SJCRH30 (cell line): ENCODE measurements at places on chromosomes 12 and 14. TPM values are rescaled to one million over a fixed set of nuclear protein-coding genes. Genes with fewer than 3 reads are reported as not detected.

GPHB5 gene
- not detected in 2 replicates for total RNA-seq

DNA sequence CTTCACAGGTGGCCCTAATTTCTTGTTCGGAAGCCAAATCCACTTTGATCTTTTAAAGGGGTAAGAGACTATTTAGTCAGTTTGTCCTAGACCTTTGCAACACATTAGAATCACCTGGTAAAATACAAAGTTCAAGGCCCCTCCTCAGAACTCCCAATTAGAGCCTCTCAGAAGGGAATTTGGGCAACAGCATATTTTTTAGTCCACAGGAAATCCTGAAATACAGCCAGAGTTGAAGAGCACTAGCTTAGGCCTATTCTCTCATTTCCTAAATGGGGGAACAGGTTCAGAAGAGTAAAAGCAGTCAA, 151.3 kb upstream of the FSCB start:
- no peak for DNase-seq
- no peaks in the 10 kb centered on the region for H3K4me1 ChIP-seq
- H3K4me3 ChIP-seq: no peak overlapping the region
- no peaks in the 10 kb centered on the region for H3K27me3 ChIP-seq

INHBC gene
- 0.28 and 0.41 TPM in 2 replicates for total RNA-seq

GRCh38 chr14:39055786-39056474, 47.1 kb downstream of the SEC23A start:
- H3K27me3 ChIP-seq: no peaks in the 10 kb centered on the region
- no peak overlapping the region for H3K27ac ChIP-seq
- H3K4me1 ChIP-seq: no peaks in the 10 kb centered on the region

SDR9C7 gene
- total RNA-seq: not detected in 2 replicates

DNA sequence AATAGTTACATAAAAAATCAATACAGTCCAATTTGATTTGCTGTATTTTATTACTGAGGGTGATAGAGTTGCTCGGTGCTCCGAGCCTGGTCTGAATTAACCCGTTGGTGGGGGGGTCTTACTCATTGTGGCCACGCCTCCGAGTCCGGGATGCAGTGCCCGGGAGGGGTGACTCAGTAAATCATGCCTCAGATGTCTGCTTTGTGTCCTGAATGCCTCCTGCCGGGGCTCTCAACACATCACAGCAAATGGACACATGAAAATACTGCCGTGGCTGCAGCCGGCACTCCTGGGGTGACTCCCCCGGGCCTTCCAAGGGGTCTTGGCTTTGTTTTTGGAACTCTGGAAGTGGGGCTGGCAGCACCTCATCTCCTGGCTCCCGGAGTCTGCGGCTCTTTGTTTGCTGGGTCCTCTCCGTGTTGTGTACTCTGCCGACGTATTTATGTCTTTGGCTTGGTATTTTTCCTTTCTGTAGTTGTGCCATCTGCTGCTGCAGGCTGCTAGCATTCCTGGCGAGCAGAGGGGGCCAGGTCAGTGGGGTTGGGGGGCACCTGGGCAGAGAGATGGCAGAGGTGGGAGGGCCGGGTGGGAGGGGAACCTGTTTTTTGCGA, 129.0 kb downstream of the AACS start:
- no peak overlapping the region for H3K4me3 ChIP-seq
- no peak overlapping the region for H3K27ac ChIP-seq
- H3K27me3 ChIP-seq: no peaks in the 10 kb centered on the region; the same call in 1 of the 2 replicates

- DNase-seq: no peak
- H3K36me3 ChIP-seq: no peaks in the 10 kb centered on the region
- H3K27me3 ChIP-seq: no peaks in the 10 kb centered on the region
- H3K27ac ChIP-seq: no peak overlapping the region
- no peak overlapping the region for H3K4me3 ChIP-seq
Measured at GRCh38 chr12:53166837-53167236, 13.7 kb upstream of the ZNF740 start.

ADCY6 gene
- 16.1 and 18.7 TPM in 2 replicates for total RNA-seq

EEF1AKMT3 gene
- total RNA-seq: 93.5 and 100 TPM in 2 replicates

DNA sequence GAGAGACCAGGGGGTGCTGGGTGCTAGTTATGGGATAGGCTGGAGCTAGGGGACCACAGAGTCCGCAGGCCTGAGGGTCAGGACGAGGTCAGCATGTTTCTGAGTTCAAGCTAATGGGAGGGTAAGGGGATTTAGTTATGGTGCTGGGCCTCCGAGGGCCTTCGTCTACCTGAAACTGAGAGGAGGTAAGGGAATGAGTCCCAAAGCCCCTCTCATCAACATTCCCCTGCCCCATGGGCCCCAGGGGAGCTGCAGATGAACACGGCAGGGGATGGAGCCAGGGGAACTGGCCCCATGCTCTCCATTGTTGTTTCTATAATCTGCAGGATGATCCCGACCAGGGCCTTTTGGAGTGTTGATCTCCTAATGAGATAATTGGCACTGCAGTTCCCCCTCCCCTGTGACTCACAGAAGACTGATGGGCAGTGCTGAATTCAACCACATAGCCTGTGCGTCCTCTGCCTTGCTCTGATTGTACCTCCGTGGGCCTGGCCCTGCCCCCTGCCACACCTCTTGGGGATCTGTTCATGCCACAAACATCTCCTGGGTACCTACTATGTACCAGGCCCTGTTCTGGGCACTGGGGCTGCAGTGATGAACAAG, 21.4 kb downstream of the FAIM2 start:
- DNase-seq: no peak
- H3K27me3 ChIP-seq: peaks cover 16% of the 10 kb centered on the region; the same call in 1 of the 2 replicates
- no peak overlapping the region for H3K4me3 ChIP-seq
- no peaks in the 10 kb centered on the region for H3K36me3 ChIP-seq
- H3K4me1 ChIP-seq: no peaks in the 10 kb centered on the region
- H3K27ac ChIP-seq: no peak overlapping the region

CCDC184 gene
- 5.1 and 5.6 TPM in 2 replicates for total RNA-seq

DNA sequence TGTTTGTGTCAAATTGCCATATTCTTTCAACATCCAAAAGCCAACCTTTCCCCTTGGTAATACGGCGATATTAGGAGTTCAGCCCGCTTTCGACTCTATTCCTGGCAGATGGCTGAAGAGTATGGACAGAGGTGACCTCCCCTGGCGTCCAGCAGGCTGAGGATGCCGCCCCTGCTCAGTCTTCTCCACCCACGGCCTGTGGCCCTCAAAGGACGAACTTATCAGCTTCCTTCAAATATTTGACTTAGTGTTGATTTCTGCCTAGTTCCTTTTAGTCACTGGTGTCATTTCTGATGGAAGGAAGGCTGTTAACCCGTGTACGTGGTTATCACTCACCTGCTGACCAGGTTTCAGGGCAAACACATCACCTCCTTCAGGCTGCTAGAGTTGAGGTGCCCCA, 65.0 kb downstream of the TESC start:
- DNase-seq: no peak
- no peaks in the 10 kb centered on the region for H3K27me3 ChIP-seq
- H3K4me3 ChIP-seq: no peak overlapping the region
- H3K27ac ChIP-seq: no peak overlapping the region

GRCh38 chr12:122208073-122208820, 4.7 kb downstream of the B3GNT4 start:
- H3K27me3 ChIP-seq: no peaks in the 10 kb centered on the region
- no peaks in the 10 kb centered on the region for H3K4me1 ChIP-seq
- H3K27ac ChIP-seq: no peak overlapping the region
- DNase-seq: no peak
- H3K4me3 ChIP-seq: no peak overlapping the region

DNA sequence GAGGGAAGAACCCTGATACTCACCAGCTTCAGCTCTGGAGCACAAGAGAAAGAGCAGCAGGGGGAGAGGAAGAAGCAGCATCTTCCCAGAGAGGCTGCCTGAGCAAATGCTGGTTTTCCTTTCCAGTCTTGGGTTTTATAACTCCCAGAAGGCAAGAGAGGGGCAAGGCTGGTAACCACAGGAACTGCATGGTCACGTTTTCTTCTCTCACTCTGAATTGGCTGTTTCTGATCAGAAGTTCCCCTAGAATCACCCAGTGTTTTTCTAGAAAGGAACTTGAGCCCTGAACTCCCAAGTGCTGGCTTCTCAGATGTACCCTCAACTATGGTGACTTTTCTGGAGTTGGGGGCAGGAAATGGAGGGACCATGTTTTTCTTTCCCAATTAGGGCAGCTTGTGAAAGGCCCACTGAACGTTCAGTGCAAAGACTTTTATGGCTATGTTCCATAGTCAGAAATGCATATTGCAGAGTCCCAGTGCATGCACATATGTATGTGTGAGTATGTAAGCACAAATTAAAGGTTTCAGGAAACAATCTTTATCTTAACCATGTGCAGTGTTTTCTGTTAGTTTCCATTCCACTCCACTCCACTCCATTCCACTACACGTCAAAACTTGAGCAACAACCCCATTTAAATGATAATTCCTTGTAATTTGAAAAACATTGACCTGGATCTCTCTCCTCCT, at the start of gene CMA1:
Gene CMA1, minus strand, starts transcription at position 111 of the 686 bp plus-strand sequence. Its CDS starts 30 bp downstream, at position 81.
- H3K27me3 ChIP-seq: no peaks in the 10 kb centered on the region
- H3K4me1 ChIP-seq: no peaks in the 10 kb centered on the region
- no peak within 1 kb of the TSS for H3K4me3 ChIP-seq
- no peak for DNase-seq
- H3K27ac ChIP-seq: no peak within 1 kb of the TSS
- no peaks in the 10 kb centered on the region for H3K36me3 ChIP-seq

GRCh38 chr12:56031987-56032386, 9.7 kb upstream of the RPS26 start:
- no peak for DNase-seq
- H3K27me3 ChIP-seq: no peaks in the 10 kb centered on the region
- H3K27ac ChIP-seq: no peak overlapping the region
- H3K4me3 ChIP-seq: no peak overlapping the region
- H3K4me1 ChIP-seq: no peaks in the 10 kb centered on the region; the same call in 1 of the 2 replicates

MMP14 gene
- 96.7 and 98.7 TPM in 2 replicates for total RNA-seq

DNA sequence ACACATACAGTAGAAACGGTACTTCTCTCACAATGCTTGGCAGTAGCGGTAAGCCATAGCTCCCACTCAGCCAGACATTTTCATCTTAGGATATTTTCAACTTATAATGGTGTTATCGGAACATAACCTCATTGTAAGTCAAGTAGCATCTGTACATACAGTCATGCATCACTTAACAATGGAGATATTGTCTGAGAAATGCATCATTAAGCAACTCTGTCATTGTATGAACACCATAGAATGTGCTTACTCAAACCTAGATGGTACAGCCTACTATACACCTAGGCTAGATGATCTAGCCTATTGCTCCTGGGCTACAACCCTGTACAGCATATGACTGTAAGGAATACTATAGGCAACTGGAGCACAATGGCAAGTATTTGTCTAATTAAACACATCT, 40.8 kb downstream of the RPS6KA5 start:
- H3K4me1 ChIP-seq: no peaks in the 10 kb centered on the region
- H3K27ac ChIP-seq: no peak overlapping the region
- H3K36me3 ChIP-seq: no peaks in the 10 kb centered on the region

GRCh38 chr12:14249368-14249767, 116.1 kb upstream of the ATF7IP start:
- H3K27ac ChIP-seq: peak overlapping the region; percentile 15; the same call in 1 of the 2 replicates
- no peak overlapping the region for H3K4me3 ChIP-seq
- H3K27me3 ChIP-seq: no peaks in the 10 kb centered on the region
- peaks cover 6% of the 10 kb centered on the region for H3K4me1 ChIP-seq

- no peaks in the 10 kb centered on the region for H3K27me3 ChIP-seq
- DNase-seq: no peak
- H3K36me3 ChIP-seq: no peaks in the 10 kb centered on the region
Measured at GRCh38 chr14:31968107-31968810, 108.8 kb upstream of the ARHGAP5 start.

DNA sequence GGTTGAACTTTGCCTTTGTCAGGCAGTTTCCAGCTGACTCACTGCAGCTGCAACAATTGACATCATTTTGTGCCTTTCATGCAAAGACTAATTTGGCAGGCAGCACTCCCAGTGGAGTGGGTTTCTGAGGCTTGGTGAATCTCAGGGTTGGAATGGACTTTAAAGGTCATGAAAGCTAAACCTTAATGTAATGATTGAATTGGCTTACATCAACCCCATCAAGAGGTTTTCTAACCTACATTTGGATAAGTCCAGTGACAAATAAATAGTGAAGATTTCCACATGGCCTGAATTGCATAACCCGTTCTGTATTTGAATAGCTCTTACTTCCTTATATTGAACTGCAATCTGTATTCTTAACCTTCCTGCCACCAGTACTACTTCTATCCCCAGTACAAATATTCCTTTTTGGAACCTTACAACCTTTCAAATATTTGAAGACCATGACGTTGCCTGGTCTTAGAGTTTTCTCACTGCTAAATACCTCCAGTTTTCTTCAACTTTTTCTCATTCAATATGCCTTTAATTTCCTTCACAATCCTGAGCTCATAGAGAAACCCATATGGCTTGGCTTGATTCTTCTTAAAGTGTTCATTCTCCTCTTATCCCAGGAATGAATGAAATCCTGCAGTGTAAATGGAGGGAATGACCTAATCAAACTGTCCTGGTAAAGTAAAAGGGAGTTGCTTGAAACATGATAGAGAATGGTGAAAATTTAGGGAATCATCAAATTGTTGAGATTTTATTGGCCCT, 168.1 kb upstream of the NOVA1 start:
- DNase-seq: no peak
- H3K4me1 ChIP-seq: no peaks in the 10 kb centered on the region
- no peak overlapping the region for H3K4me3 ChIP-seq
- no peaks in the 10 kb centered on the region for H3K36me3 ChIP-seq
- no peaks in the 10 kb centered on the region for H3K27me3 ChIP-seq
- no peak overlapping the region for H3K27ac ChIP-seq

- H3K27ac ChIP-seq: no peak overlapping the region
- H3K36me3 ChIP-seq: no peaks in the 10 kb centered on the region
- H3K4me3 ChIP-seq: no peak overlapping the region
- H3K27me3 ChIP-seq: no peaks in the 10 kb centered on the region
- DNase-seq: no peak
Measured at GRCh38 chr12:17301544-17301943, 695.6 kb upstream of the LMO3 start.

DNA sequence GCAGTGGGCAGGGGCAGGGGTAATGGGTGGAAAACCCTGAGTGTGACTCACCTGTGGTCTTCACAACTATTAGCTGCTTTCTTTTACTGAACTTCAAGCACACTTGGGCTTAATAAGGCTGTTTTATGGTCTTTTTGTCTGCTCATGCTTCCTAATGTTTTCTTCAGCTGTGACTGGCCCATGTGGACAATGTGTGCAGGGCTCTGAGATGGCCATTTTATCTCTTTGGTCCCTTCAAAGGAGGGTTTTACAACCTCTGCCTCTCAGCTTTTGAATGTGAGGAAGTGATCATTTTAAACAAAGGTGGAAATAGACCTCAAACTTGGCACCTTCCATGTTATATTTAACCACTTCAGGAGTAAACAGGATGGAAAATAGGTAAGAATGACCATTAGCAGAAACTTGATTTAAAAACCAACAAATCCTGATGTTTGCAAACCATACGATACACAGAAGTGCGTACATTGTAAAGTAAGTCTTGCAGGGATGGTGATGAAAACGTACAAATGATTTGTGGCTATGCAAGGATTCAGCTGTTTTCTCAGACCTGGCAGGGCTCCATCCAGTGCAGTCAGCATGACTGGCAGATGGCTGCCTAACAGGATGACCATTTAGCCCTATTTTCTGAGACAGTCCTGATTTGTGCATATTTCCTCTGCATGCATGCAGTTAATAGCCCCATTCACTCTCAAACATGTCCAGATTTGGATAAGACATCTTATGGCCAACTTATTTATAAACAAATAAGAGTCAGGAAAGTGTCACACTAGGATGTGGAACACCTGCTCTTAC, 103.2 kb downstream of the SLC38A4 start:
- H3K36me3 ChIP-seq: no peaks in the 10 kb centered on the region
- H3K4me3 ChIP-seq: no peak overlapping the region
- H3K27me3 ChIP-seq: no peaks in the 10 kb centered on the region
- no peak overlapping the region; the same call in 1 of the 2 replicates for H3K27ac ChIP-seq
- peak; percentile 59 for DNase-seq

GRCh38 chr14:58987591-58987990, 200.9 kb upstream of the DAAM1 start:
- no peaks in the 10 kb centered on the region for H3K27me3 ChIP-seq
- peak overlapping the region; percentile 14; the same call in 1 of the 2 replicates for H3K4me3 ChIP-seq
- DNase-seq: peak; percentile 81
- no peaks in the 10 kb centered on the region for H3K36me3 ChIP-seq
